Mesenchymal stem cell (in vitro differentiated cells and primary cell): ENCODE measurements at places on chromosomes 5 and 9.

DNA sequence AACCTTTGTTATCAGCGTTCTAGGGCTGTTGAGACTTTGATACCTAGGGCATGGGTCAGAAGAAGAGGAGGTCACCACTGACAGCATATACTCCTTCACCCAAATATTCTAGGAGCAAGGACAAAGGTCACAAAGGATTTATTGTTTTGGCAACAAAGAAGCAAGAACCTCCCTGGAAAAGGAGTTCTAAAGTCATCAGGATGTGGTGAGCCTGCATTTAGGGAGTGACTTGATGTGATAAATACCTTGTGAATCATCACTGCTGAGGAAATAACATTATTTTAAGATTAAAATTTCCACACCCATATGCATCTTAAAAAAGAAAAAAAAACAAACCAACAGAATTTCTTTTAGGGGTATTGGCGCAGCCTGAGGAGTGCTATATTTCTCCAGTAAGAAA, 13.9 kb downstream of the IFNA1 start:
- no peak for DNase-seq

GRCh38 chr5:138139781-138140090, 508 bp upstream of the NME5 start:
- no peak for DNase-seq

- no peak for DNase-seq
Measured at GRCh38 chr5:62494772-62495171, 82.2 kb downstream of the IPO11 start.

DNA sequence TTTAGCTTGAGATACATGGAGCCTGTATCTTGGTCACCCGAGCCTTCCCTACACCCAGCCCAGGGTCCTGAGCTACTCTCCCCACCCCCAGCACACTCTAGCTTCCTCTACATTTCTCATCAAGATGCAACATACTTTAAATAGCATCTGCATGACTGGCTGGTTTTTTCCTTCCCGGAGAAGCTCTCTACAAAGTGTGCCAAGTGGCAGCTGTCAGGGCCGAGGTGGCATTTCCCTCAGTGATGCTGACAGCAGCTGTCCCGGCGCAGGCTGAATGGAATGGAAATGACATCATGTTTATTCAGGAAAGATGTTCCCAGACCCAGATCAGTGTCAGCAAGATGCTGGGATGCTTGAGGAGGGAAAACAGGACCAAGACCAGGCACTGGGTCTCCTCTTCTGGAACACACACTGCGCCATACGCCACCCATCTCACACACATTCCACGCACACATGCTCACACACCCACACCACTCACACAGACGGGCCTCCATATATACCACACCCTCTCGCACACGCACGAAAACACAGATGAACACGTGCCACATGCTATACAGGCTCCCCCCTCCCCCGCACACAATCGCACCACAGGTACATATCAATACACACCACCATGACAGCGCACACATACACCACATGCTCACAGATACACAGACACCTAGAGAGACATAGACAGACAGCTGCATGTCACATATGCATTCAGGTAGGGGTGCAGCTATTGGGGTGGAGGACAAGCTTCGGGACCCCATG, 67.8 kb downstream of the LHX2 start:
- peak; percentile 72 for DNase-seq

DNA sequence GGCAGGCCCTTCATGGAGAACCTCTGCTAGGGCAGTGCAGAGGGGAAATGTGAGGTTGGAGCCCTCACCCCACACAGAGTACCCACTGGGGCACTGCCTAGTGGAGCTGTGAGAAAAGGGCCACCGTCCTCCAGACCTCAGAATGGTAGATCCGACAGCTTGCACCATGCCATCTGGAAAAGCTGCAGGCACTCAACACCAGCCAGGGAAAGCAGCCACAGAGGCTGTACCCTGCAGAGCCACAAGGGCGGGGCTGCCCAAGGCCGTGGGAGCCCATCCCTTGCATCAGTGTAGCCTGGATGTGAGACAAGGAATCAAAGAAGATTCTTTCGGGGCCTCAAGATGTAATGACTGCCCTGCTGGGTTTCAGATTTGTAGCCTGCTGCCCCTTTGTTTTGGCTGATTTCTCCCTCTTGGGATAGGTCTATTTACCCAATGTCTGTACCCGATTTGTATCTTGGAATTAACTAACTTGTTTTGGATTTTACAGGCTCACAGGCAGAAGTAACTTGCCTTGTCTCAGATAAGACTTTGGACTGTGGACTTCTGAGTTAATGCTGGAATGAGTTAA, 16.6 kb upstream of the ZDHHC11 start:
- DNase-seq = no peak

- no peak for DNase-seq
Measured at GRCh38 chr9:70519912-70520724, 105.7 kb upstream of the KLF9 start.

DNA sequence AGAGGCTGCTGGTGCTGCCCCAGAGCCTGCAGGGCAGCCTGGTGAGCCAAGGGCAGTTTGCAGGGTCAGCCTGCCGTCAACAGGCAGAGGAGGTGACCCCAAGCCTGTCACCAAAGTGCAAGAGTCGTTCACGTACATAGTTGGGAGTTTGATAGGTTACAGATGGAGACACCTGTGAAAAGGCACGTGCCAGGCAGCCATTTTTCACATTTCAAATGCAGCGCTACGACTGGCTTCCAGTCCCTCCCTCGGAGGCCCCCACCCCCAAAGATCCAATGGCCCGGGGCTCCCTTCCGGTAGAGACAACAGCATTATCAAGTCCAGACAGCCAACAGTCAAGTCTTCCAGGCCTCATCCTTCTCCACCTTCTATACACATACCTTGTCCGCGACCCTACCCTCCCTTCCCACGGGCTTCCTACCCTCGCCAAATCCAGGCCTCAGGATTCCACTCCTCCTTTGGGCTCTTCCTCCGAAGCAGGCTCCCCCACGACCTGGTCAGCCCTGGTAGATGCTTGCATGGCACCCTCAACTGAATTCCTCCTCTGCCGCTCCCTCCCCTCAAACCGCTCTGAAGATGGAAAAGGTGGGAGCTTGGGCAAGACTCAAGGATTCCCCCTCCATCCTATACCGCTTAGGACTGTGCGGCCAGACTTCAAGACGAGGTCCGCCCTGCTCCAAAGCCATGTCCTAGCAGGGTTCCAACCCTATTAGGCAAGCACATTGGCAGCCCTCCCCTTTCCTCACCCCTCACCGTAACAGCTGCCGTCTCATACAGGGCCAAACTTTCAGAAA, 13.2 kb downstream of the HNRNPH1 start:
- no peak for DNase-seq

GRCh38 chr5:106408570-106408969, 1262.2 kb downstream of the EFNA5 start:
- no peak for DNase-seq

DNA sequence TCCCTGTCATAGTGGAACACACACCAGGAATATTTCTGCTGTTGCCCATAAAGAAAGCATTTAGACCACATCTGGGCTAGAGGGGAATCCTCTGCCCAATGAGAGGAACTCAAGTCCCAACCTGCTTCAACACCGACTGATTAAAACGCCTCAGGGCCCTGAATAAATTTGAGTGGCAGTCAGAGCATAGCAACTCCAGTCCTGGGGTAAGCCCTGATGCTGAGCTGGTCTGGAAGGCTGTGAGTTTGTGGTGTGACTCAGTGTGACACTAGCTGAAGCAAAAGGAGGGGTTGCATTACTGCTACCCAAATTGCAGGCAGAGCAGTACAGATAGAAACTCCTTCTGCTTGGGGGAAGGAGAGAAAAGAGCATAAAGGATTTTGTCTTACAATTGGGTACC, 148.3 kb downstream of the PRDM9 start:
- no peak for DNase-seq

DNA sequence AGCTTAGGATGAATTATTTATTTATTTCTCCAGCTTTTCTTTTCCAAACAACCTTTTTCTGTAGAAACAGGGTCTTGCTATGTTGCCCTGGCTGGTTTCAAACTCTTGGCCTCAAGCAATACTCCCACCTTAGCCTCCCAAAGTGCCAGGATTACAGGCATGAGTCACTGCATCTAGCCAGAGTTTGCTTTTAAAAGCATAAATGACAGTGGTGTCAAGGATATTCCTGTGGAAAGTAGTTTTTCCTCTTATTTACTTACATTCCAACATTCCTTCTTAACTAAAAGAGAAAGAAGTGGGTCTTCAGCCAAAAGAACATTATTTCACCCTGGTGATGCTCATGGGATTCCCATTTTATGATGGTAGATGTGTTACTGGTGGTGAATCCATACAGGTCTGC, 62.4 kb downstream of the GRIA1 start:
- DNase-seq = no peak

GRCh38 chr5:169706071-169706470, 69.0 kb downstream of the DOCK2 start:
- peak; percentile 52 for DNase-seq

DNA sequence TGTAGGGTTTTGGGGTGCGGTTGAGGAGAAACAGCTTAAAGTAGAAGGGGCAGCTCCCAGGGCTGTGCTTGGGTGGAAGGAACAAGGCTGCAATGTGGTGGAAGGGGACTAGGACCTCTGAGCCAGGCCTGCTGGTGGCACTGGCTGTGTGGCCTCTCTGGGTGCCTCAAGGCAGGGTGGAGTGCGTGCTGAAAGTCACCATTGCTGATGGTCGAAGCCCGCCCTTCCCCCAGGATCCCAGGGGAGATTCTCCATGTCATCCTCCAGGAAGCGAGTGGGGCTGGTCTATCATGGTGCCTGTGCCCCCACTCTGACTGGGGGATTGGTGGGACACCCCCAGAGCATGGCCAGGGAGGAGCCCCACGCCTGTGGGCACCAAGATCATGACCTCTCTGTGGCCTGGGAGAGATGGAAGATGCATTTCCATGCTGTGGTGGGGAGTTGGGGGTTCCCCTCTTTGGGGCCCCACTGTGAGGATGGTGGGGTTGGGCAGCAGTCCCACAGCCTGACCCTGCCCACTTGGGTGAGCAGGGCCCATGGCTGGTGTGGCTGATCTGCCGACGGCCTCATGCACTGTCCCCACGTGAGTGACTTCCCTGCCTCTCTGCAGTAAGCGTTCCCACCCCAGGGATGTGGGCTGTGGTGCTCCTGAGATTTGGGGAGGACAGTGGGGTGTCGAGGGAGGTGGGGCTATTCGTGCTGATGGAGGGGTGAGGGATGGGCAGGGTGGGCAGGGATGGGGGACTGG, 25.8 kb downstream of the WNK2 start:
- DNase-seq = no peak

DNA sequence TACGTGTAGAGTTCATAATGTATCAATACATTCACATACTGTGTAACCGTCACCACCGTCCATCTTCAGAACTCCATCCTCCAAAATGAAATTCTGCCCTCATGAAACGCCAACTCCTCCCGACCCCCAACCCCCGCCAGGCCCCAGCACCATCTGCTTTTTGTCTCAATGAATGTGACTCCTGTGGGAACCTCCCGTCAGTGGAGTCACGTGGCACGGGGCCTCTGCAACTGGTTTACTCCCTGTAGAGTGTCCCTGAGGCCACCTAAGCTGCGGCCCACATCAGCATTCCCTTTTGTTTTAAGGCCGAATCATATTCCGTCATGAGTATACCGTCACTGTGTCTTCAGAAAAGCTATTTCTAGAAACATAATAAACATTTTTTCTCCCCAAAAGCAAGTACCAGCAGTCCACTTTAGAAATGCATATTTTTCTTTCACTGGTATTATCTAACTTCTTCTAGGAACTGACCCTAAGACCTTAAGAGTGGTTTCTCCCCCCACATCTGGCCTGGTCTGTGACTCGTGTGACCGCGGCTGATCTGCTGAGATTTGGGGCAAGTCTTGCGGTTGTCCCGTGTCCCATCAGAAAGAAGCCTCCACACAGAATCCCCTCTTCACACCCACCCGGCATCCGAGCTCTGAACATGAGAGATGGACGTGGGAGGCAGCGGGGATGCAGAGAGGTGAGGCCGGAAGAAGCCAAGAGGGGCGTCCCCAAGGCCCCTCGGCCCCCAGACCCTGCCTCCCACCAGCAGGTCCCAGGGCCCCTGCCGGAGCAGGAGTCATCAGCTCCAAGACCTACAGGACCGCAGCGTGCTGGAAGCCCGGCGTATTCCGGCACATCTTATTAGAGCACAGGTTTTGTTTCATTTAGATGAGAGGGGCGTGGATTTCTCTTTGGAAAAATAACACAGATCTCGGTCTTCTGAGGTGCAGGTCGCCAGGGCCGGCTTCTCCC, 38.3 kb downstream of the SLC6A3 start:
- DNase-seq = no peak

DNA sequence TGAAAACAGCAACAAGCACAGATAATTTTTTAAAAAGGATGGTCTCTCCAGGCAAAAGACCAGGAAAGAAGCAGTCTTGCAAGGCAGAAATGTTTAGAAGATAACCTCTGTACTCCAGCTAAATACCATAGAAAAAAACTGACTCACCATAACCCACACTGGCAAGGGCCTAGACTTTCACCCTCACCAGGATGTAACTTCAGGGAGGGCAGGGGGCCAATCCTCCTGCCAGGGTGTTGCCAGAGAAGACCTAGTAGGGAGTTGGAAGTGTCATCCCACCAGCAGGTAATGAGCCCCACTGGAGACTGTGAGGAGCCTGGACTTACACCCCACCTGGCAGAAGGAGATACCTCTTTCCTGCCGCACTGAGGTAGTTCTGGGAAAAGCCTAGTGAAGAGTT, 97.6 kb downstream of the PRELID2 start:
- DNase-seq = no peak

- peak; percentile 37 for DNase-seq
Measured at GRCh38 chr5:42656651-42657015, 100.0 kb upstream of the CCDC152 start.

- no peak for DNase-seq
Measured at GRCh38 chr5:115033861-115034260, 135.8 kb downstream of the TRIM36 start.

- DNase-seq = no peak
Measured at GRCh38 chr9:34227445-34227844, 48.6 kb downstream of the UBAP1 start.

DNA sequence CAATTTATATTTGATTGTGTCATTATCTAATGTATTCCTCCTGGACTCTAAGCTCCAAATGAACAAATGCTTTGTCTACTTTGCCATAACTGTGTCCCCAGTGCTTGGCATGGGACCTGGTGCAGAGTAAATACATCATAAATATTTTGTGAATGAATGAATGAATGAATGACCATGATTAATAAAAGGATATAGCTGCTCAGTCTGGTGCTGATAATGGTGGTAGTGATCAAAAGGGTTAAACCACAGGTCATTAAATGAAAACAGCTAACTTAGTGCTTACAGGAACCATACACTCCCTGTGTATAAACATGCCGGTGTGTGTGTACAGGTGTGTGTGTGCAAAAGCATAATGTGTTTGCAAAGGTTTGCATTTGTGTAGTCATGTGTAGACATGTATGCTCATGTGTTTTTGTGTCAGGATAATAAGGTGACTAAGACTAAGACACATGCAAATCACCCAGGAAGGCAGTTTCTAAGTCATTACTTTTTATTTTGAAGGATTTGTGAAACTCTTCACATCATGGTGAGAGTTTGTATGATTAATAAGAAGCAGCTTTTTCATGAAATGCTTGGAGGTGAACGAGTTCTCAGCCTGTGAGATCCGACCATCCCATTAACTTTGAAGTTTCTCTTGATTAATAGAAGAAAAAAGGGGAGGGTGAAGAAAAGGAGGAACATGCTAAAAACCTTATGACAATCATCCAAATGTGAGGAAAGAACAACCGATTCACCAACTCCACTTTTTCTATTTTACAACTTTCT, 24.6 kb downstream of the SPARC start:
- DNase-seq = no peak

GRCh38 chr5:72107131-72107900, at the start of gene MAP1B:
TSS of gene MAP1B (plus strand) at chr5:72107475. CDS start at chr5:72107532, 57 bp downstream.
- DNase-seq = peak; percentile 73

GRCh38 chr5:140251527-140251973, 51.4 kb downstream of the PFDN1 start:
- peak; percentile 98 for DNase-seq

GRCh38 chr5:159601216-159601615, 270.9 kb upstream of the IL12B start:
- peak; percentile 6 for DNase-seq
